Heart left ventricle (tissue), 16 donors: ENCODE measurements at places on chromosomes 16 and 17. TPM values are rescaled to one million over a fixed set of nuclear protein-coding genes. Genes with fewer than 3 reads are reported as not detected.

DNA sequence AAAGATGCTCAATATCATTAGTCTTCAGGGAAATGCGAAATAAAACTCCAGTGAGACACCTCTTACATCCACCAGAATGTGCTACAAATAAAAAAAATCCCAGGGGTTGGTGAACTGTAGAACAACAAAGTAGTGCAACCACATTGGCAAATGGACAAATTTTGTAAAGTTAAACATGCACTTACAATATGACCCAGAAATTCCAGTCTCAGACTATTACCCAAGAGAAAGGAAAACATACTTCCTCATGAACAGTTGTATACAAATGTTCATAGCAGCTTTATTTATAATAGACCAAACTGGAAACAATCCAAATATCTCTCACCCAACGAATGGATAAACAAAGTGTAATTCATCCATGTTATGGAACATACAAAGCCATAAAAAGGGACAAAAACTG, 239.5 kb downstream of the ABCC12 start:
- DNase-seq, result no peak

DNA sequence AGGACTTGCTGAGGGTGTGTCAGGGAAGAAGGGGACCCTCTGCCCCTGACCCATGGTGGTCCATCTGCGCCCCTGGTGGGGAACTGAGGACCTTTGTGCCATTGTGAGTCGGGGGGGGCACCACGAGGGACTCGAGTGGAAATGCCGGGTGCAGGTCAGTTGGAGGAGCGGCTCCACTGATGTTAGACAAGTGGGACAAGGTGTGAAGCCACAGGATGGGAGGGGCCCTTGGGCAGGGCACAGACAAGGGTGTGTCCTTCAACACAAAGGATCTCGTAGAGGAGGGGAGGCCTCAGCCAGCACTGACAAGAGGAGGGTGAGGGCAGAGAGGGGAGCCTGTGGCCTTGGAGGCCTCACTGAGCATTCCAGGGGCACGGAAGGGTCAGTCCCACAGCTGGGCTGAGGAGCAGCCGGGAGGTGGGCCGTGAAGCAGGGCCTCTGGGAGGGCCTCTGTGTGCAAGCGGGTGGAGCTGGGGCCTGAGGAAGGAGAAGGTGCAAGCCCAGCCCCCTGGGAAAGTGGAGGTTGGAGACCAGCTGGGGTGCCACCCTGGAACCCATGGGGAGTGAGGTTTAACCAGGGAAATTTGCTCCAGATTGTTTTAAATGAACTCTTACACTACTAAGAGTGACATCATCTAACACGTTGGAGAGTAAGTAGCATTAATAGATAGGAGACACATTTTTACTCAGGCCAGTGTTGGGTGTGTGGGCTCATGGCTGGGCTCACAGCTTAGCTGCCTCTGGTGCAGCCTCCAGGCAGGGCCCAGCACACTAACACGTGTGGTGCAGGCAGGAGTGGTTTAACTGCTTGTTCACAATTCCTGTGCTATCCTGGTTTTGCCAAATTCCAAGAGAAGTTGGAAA, 27.9 kb downstream of the NARF start:
- DNase-seq, result no peak

GRCh38 chr16:88333848-88334777, 48.6 kb upstream of the ZNF469 start:
- no peak for DNase-seq

DNA sequence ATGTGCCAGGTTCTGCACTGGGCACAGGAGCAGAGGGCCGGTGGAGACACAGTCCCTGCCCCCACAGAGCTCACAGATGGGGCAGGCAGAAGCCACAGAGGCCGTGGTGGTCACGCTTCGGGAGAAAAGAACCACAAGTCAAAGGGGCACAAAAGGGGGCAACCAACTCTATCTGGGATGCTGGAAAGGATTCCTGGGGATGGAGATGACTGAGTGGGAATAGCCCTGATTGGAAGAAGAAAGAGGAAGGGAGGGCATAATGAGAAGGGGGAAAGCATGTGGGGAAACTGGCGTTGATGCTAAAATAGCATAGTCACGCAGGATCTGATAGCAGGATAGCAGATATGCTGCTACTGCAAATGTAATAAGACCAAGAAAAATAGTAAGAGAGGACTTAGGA, 69.7 kb downstream of the VAT1L start:
- no peak for DNase-seq

GRCh38 chr17:2336852-2337543, at the start of gene SGSM2:
Gene SGSM2, plus strand, starts transcription at chr17:2337501. Its CDS starts 188 bp downstream, at chr17:2337689.
- DNase-seq, result peak; percentile 73

CACNG1 gene
- not detected for polyA plus RNA-seq

DNA sequence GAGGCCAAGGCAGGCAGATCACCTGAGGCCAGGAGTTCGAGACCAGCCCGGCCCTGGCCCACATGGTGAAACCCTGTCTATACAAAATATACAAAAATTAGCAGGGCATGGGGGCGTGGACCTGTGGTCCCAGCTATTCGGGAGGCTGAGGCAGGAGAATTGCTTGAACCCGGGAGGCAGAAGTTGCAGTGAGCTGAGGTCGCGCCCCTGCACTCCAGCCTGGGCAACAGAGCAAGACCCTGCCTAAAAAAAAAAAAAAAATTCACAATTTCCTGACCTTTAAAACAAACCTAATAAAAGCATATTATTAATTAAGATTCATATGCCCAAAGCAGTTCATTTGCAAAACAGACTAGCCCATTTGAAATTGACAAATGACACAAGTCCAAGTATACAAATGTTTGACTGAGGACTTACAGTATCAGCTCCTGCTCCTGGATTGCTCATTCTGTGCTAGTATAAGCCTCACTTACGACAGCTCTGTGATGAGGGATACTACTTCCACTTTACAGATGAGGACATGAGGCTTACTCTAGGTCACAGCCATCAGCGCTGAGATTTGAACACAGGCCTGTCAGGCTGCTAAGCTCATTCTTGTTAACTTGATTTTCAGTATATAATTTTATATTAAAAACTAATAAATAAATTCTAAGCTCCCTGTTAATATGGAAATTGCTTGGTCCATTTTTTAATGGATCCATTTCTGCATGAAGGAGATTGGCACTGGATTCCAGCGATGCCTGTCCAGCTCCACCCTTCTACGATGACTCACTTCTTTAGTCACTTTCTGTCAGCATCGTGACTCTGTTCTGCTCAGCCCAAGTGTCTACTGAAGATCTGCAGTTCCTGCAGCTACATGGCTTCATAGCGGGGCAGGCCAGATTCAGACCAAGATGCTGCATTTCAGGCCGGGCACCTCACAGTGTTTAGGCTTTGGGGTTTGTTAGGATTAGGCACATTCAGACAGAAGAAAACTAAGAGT, 88.2 kb downstream of the WDR59 start:
- DNase-seq, result no peak

TRIM47 gene
- polyA plus RNA-seq, result 20.1 TPM

GRCh38 chr16:50400312-50400966, 31.7 kb upstream of the BRD7 start:
- no peak for DNase-seq

GRCh38 chr16:57525761-57526160, 10.6 kb downstream of the CCDC102A start:
- DNase-seq, result no peak

RDM1 gene
- polyA plus RNA-seq, result not detected

DNA sequence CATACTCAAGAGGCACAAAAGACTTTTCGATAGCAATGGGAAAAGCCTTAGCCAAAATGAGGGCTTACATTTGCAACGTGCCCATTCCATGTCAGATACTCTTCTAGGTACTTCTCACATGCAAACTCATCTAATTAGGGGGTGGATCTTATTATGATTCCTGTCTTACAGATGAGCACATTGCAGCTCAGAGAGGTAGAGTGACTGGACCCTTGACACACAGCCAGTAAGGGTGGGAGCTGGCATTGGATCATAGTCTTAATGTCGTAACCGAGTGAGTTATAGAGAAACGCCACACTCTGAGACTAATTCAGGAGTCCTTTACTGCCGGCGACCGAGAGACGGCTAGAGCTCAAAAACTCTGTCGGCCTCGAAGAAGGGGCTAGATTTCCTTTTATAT, 78.8 kb upstream of the GRIN2A start:
- no peak for DNase-seq

SDR42E2 gene
- polyA plus RNA-seq, result not detected

- no peak for DNase-seq
These were observed 41.4 kb downstream of the CMIP start for GRCh38 chr16:81485824-81486539.

DNA sequence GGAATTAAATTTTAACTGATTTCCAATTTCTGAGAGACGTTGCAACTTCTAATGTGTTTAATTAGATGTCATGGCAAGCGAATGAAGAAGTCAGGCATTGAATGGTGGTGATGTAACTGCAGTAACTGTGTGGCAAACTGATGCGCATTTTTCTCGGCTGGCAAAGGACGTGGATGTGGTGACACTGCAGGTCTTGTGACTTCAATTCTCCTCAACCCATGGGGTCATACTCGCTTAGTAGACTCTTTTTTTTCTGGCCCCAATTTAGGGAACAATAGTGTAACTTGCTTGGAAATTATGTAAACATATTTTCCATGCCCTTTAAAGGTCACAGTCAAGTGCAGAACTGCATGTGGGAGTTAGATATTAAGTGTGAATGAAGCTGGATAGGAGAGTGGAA, 1.9 kb upstream of the FAM20A start:
- peak; percentile 38 for DNase-seq

PYDC1 gene
- polyA plus RNA-seq, result not detected

DNA sequence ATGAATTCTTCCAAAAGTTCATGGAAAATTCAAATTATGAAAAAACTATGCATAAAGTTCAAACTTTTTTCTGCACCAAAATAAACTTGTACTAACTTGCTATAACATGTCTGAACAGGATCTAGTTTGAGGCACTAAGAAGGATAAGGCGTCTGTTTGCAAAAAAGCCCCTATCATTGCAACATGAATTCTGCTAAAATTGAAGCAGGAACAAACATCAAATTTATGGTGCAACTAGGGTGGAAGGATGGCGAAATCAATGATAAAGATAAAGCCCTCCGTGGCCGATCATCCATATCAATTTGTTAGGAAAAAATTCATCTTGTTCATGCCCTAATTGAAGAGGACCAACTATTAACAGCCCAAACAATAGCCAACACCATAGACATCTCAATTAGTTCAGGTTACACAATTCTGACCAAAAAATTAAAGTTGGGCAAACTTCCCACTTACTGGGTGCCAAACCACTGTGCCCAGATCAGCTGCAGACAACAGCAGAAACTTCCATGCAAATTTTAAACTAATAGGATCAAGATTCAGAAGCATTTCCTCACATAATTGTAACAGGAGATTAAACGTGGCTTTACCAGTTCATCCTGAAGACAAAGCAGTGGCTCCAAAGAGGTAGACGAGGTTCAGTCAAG, 12.9 kb downstream of the IL21R start:
- no peak for DNase-seq

- no peak for DNase-seq
These were observed 112.8 kb downstream of the PLCG2 start for GRCh38 chr16:81891736-81892364.

TBX6 gene
- polyA plus RNA-seq, result 0.26 TPM

ENPP7 gene
- not detected for polyA plus RNA-seq

GRCh38 chr16:7518158-7518557, 185.5 kb downstream of the RBFOX1 start:
- DNase-seq, result no peak

DNA sequence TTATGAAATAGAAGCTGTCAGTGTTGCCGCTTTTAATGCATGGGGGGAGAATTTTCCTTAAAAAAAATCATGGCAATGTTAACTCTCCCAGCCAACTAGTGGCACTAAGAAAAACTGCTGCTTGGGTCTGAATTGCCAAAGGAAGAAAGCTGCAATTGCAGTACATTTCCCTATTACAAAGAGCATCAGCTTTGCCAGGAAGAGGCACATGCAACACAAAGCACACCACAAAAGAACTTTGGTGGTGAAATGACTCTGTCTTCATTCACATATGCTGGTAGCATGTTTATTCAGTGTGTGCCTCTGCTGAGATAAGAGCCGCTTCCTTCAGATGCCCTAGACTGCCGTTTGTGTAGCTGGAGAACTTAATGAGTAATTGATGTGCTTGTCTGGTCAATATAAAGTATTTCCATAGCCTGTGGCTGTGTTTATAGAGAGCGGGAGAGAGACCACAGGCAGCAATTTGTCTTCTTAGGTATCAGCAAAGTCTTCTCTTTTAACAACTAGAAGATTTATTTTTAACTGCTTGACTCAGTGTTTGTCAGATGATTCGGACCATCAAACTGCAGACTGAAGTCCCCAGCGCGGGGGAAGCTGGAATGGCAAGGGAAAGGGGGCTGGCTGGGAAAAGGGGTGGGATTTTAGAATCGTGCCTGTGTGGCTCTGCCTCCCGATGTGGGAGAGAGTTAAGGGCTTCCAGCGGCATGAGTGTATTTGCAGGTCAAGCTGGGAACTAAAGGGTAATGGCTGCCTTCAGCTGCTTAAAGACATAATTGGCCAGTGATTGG, 115.1 kb downstream of the MRTFB start:
- DNase-seq, result peak; percentile 46

DNA sequence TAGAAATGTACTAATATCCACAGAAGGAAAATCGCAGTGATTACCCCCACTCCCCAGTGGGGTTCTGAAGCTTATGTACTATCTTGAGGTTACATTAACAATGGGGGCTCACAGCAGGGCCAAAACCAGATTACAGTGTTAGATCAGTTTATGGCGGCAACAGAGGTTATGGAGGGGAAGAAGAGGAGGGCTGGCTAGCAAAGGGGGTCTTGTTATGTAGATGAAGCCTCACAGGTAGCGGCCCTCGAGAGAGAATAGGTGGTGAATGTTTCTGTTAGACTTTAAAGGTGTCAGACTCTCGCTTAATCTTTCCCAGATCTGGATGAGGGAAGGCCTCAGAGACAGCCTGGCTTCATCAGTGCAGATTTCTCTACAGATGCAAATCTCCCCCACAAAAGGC, 22.2 kb downstream of the RNF112 start:
- DNase-seq, result no peak

GRCh38 chr17:79133214-79133613, 58.6 kb downstream of the ENGASE start:
- no peak for DNase-seq

GRCh38 chr16:89615596-89616090, 2.2 kb downstream of the DPEP1 start:
- no peak for DNase-seq

DNA sequence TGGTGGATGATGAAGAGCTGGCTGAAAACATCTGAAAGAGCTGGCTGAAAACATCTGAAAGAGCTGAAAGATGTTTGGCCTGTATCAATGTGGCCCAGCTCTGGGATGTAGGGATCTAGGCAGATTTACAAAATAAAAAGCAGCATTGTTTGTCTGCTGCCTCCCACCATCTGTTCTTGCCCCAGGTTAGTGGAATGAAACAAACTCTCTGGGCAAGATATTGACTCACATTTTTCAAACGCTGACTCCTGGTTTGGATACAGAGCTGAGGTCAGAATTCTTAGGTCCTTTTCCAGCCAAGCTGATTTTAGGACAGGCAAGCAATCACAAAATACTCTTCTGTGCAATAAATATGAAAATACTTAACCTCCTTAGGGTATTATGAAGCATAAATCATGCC, 139.0 kb downstream of the STX8 start:
- no peak for DNase-seq

FOXJ1 gene
- polyA plus RNA-seq, result not detected
